ENCODE measurements at places on chromosomes 3 and 15.

GRCh38 chr3:72615182-72615581, 233.1 kb downstream of the SHQ1 start:
- no peak for ATAC-seq

- ATAC-seq: no peak
Measured at GRCh38 chr3:42661593-42662022, 8.1 kb downstream of the ZBTB47 start.

DNA sequence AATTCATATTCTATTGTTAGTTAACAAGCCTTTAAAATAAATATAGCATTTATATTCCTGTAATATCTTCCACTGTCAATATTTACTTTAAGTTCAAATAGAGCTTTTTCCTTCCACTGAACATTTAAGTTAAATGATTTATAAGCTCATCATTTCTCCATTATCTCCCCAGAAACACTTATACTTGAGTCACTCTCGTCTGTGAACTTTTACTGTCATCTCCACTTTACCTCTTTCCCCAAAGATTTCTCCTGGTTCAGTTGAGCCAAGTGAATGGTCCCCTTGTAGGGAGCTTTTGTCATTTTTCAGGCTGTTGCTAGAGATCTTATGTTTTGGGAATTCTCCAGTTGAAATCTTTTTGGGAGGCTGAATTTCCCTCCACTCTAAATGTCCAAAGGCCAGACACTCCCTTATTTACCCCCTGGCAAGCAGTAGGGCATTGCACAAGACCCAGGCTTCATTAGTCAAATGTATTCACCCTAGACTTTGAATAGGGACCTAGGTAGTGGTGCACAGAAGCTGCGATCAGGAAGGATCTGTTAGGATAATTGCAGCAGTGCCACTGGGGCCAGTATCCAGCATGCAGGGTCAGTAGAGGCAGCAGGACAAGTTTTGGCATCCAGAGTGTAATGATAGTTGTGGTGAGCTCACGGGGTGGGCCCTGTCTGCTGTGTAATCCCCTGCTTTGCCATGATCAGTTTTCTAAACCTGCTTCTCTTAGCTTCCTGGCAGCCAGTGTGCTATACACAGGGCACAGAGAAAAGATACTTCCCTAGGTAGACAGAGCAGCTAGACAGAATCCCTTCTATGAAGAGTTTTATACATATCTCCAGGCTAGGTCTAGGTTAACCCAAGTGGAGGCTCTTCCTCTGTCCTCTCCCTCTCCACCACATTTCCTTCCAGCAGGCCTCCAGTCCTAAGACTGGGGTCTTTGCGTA, 356.5 kb upstream of the SLCO3A1 start:
- ATAC-seq: no peak

- ATAC-seq: no peak
Measured at GRCh38 chr3:163056874-163057497, 1560.4 kb downstream of the OTOL1 start.

- no peak for ATAC-seq
Measured at GRCh38 chr3:169694117-169694516, 30.6 kb upstream of the MECOM start.

- no peak for ATAC-seq
Measured at GRCh38 chr3:150035301-150035779, 64.6 kb upstream of the PFN2 start.

DNA sequence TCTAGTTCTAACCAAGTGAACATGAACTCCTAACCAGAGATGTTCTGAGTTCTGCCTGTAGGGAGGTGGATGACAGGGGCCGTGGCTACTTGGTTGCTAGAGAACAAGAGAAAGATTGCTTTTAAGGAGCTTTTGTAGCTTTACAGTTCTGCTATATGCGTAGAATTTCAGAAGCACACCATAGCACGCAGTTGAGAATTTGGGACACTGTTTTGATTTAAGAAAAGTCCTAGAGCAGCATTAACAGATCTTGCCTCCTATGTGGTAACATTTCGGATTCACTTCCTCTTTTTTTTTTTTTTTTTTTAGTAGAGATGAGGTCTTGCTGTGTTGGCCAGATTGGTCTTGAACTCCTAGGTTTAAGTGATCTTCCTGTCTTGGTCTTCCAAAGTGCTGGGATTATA, 181.7 kb downstream of the TCF12 start:
- no peak for ATAC-seq

- ATAC-seq: peak; percentile 80
Measured at GRCh38 chr3:11643605-11644087, at the start of gene VGLL4. TSS of gene VGLL4 (minus strand) at chr3:11643915. CDS start at chr3:11643518, 397 bp downstream.

- ATAC-seq: no peak
Measured at GRCh38 chr3:146498002-146498736, 28.8 kb upstream of the PLSCR2 start.

DNA sequence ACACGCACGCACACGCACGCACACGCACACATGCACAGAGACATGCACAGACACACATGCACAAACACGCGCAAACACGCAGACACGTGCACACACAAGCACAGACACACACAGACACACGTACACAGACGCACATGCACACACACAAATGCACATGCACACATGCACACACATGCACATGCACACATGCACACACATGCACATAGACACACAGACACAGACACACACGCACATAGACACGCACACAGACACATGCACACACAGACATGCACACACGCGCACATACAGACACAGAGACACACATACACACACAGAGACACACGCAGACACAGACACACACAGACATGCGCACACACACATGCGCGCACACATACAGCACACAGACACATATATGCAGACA, 26.4 kb upstream of the PIGZ start:
- no peak for ATAC-seq

- no peak for ATAC-seq
Measured at GRCh38 chr3:24088782-24089181, 143.7 kb downstream of the NR1D2 start.

DNA sequence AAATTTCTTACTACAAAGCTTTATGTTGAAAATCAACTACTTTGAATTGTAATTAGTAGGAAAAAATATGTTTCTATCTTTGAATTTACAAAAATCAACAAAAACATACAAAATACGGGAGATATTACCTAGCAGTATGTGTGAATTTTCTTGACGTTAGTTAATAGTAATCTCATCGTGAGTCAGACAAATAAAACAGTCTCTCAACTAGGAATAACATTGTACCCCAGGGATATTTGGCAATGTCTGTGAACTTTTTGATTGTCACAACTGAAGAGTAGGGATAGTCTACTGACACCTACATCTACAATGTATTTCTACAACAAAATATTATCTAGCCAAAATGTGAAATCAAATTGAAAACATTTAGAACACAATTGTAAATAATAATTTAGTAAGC, 250.3 kb downstream of the POLQ start:
- no peak for ATAC-seq

- no peak for ATAC-seq
Measured at GRCh38 chr15:42108189-42108588, 13.8 kb upstream of the PLA2G4D start.

DNA sequence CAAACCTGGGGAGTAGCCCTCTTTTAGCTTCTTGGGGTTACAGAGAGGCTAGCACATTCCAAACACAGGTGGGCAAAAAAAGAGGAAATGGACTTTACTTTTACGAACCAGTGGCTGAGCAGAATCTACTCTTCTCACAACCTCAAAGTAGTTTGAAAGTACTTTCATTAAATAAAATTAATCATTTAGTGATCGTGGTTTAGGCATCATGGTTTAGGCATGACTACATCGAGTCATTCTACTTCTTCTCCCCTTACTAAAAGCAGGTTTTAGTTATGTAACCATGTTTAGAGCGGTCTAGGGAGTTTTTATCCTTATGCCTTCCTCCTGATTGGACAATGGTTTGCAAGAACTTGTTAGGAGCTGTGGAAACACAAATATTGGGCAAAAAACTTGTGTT, 2.5 kb upstream of the GREM1 start:
- ATAC-seq: no peak

- ATAC-seq: no peak
Measured at GRCh38 chr3:364287-364686, 167.7 kb downstream of the CHL1 start.

DNA sequence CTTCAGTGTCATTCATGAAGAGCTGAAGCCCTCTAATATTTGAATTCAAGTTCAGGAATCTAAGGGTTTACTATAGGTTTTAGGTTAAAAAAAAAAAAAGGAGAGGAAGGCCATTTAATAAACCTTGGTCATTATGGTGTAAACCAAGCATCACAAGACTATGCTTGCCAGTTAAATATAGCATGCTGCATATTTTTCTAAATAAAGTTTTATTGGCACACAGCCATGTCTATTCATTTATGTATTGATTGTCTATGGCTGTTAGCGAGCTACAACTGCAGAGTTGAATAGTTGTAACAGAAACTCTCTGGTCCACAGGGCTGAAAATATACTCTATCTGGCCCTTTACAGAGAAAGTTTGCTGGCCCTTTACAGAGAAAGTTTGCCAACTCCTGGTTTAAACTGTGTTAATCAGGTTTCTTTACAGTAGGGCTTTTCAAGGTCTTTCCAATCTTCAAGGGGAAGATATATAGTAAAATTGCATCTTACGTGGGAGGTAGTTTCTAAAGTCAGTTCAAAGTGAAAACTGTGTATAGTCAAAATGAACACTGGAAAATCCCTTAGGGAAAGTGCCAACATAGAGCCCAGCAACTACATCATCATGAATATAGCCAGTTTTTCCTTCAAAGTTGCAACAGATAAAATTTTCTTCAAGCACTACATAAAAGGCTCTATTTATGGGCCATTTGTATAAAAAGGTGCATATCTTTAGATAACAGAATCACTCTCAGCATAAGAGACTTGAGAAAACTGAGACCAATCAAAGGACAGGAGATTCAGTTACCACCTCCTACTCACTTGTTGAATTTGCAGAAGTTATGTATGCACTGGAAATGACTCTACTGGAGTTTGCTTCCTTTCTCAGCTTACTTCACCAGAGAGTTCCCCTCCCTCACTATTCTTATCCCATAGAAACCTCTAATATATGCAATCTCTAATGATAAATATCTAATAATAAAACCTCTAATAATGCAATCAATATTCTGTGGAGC, 49.7 kb upstream of the FRMD4B start:
- ATAC-seq: no peak

- ATAC-seq: peak; percentile 8
Measured at GRCh38 chr3:32959371-32959770, 7.9 kb downstream of the CCR4 start.

DNA sequence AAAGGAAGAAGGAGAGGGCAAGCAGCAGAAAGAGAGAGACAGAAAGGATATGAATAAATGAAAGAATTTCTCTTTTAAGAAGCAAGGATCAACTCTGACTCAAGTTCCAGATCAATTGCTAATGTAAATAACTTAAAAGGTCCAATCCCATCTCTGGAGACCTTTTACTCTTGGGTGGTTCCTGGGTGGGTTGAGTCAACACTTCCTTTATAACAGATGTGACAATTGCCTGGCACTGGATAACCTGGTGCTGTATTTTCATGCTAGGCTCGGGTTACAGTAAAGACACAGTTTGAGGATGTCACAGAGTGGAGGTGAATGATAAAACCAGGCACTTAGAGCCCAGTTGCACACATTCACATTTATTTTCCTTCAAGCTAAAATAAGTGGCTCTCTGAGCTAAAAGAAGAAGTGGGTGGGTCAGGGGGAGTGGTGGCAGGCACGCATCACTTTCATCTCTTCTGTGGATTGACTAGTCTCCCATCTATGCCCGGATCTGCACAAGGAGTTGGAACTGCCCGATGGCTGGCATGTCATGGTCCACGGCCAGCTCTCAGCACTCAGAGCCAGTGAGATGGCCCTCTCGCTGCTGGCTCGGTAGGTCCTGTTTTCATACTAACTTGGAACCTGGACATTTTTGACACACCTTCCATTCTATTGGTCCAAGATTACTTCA, 465.8 kb downstream of the FOXP1 start:
- ATAC-seq: no peak

DNA sequence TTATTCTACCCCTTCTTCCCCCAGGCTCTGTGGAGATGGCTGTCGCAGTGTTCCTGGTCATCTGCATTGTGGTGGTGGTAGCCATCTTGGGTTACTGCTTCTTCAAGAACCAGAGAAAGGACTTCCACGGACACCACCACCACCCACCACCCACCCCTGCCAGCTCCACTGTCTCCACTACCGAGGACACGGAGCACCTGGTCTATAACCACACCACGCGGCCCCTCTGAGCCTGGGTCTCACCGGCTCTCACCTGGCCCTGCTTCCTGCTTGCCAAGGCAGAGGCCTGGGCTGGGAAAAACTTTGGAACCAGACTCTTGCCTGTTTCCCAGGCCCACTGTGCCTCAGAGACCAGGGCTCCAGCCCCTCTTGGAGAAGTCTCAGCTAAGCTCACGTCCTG, 12.9 kb downstream of the SPINT1 start:
- no peak for ATAC-seq

DNA sequence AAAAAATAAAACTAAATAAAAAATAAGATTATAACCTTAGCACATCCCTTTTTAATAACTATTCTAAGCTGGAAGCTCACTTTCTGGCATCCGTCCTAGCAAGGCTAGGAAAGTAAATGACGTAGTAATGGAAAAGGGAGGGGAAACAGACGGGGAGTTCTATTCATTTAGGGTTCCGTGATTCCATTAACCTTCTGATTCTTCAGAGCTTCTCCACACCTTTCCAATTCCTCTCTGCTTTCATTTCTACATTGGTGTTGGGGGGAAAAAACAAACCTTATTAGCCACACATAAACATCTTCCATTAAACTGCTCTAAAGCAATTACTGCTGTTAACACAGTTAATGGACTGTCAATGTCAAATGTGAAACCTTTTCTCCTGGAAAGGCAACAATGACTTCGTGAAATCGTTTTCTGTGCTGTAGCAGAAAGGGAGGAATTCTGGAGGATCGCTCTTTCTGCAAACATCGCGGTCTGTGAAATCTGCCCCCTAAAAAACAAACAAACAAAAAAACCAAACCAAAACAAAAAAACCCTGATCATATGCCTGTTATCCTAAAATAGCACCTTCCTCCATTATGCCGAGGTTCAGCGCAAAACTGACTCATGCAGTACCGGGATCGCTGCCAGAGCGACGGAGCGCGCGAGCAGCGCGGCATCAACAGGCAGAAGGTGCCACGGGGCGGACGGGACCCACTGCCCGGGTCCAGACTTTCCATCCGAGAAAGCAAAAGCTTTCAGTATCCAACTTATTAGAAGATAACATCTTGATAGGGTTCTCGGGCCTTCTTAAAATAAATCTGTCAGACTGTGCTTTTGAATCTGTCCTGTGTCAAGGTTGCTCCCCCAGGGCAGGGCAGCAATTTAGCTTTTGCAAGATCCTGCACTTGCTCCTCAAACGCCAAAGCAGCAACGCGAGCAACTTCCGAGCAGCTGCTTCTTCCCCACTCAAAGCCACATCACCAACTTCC, 156.2 kb downstream of the FGF12 start:
- ATAC-seq: no peak

- ATAC-seq: no peak
Measured at GRCh38 chr3:99532246-99532645, 106.1 kb upstream of the COL8A1 start.

DNA sequence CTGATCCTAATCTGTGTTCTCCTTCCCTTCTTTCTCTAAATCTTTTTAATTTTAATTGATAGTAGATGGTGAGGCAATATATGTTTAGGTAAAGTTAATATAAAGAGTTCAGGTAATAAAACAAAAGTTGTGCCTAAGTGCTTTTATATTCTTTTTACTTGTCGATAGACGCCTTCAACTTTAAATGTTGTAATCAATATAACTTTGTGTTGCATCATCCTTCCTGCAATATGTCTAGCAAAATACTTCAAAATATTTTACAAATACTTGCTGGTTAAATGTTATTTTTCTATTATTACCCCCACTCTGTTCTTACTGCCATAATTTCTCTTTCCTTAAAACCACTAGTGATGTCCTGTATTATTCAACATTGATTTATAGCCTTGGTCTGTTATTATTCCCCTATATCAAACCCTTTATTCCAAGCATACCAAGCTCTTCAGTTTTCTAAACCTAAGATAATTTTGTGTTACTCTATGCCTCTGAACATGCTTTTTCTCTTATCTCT, 92.4 kb downstream of the NAALADL2 start:
- no peak for ATAC-seq

GRCh38 chr3:113084777-113085176, 94.0 kb downstream of the GTPBP8 start:
- no peak for ATAC-seq
